ENCODE measurements at places on chromosomes 6 and 20.

DNA sequence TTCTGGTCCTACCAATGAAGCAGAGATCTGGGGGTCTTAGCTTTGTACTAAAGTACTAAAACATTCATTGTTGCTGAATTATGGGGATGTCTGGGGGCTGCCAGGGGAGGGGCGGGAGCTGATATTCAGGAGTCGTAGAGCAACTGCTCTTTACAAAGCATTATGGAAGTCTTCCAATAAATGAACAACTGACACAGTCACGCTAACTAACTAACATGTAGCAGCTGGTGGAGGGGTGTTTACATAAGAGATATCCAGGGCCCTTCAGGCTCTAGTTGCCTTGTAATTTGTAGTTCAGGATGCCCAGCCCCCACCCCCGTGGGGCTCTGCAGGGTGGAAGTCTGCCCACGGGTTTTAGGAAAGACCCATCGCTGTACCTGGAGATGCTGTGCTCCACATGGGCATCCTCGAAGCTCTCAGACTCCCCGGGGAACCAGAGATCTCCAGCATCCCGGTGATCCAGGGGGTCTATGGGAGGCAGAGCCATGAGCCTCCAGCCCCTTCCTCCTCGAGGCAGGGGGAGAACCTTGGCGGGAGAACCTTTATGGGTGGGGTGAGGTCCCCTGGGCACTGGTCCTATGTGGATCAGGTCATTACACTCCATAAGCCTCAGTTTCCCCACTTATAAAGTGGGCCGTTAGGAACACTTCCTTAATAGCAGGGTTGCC, 3.4 kb downstream of the TREM2 start:
- DNase-seq = no peak

DNA sequence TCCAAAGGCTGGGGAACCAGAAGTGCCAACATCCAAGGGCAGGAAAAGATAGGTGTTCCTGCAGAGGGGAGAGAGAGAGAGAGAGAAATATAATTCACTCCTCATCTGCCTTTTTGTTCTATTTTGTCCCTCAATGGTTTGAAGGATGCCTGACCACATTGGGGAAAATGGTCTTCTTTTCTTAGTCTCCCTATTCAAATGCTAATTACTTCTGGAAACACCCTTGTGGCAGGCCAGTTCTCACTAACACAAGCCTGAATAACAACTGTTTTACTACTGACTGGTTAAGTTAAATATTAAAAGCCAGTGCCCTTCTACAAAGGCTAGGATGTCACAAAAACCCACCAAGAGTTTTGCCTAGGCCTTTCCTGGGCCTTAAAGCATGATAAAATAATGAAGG, 425.4 kb upstream of the HTR1E start:
- DNase-seq = no peak

GRCh38 chr6:106377061-106377540, 16.6 kb downstream of the CRYBG1 start:
- no peak for DNase-seq

GRCh38 chr20:1489325-1489724, 1.9 kb downstream of the SIRPB2 start:
- no peak for DNase-seq

GRCh38 chr6:149035766-149036165, 281.7 kb upstream of the TAB2 start:
- no peak for DNase-seq

- no peak for DNase-seq
Observed at GRCh38 chr20:23273776-23274175, 76.8 kb upstream of the NXT1 start.

- no peak for DNase-seq
Observed at GRCh38 chr6:106511288-106512047, 117.8 kb downstream of the RTN4IP1 start.

- DNase-seq = no peak
Observed at GRCh38 chr6:26008470-26008869, 45.9 kb downstream of the TRIM38 start.

- DNase-seq = no peak
Observed at GRCh38 chr20:54221353-54221752, 13.5 kb downstream of the PFDN4 start.

- DNase-seq = peak; percentile 71
Observed at GRCh38 chr20:41340327-41341055, at the start of gene LPIN3. LPIN3 (plus strand) TSS chr20:41340821; CDS start chr20:41345804, 4,983 bp downstream.

DNA sequence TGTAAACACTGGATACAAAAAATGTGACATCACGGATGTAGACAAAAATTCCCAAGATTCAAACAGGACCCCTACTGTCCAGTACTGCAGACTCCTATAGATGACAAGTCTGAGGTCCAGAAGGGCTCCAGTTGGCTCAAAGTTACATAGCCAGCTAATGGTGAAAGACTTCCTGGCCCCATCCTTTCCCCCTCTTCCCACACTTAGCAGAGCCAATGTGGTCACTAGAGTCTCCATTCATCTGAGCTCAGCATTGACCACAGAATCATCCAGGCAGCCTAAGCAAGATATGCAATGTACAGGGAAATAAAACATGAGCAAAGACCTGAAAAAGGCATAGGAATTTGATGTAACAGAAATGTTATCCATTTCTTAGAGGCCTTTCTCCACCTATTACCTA, 180.5 kb downstream of the ADAT2 start:
- no peak for DNase-seq

GRCh38 chr6:157646012-157646411, 177.0 kb upstream of the SNX9 start:
- no peak for DNase-seq

- DNase-seq = no peak
Observed at GRCh38 chr6:167163476-167164011, 5.8 kb upstream of the GPR31 start.

DNA sequence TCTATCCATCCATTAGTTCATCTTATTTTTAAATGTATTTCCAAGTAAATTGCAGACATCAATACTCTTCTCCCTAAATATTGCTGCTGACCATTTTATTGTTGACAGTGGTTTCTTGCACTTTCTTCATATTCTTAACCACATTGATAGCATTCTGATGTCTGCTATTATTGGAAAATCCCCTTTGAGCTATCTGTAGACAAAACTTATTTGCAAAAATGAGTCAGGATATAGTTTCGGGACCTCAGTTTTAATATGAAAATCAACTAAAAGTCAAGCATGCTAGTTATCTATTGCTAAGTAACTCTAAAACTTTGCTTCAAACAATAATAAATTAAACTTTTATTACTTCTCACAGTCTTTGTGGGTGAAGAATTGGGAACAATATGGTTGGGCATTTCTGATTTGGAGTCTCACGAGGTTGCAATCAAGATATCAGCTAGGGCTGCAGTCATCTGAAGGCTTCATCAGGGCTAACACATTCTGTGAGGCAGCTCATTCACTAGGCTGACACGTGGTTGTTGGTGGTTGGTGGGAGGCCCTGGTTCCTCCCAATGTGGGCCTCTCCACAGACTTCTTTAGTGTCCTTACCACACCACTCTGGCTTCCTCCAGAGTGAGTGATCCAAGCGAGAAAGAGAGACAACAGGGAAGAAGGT, 32.7 kb downstream of the CD109 start:
- DNase-seq = no peak

- no peak for DNase-seq
Observed at GRCh38 chr20:16407251-16408067, 165.8 kb downstream of the KIF16B start.

DNA sequence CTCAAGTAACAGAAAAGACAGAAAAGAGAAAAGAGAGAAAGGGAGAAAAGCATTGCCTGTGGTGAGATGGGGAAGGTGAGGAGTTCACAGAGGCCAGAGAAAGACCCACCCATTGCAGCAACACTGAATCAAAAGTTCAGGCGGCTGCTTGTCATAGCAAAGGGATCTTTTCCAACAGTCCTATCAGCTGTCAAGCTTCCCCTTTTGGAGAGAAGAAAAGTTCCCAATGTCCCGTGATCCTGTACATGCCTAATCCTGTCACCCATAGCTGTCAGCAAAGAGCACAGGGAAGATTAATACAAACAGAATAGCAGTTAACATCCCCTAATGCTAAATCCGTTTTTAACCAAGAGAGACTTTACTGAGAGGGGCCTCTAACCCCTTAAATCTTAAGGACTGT, 8.9 kb upstream of the TRIM38 start:
- no peak for DNase-seq

GRCh38 chr6:8462169-8462568, 26.8 kb upstream of the SLC35B3 start:
- no peak for DNase-seq

DNA sequence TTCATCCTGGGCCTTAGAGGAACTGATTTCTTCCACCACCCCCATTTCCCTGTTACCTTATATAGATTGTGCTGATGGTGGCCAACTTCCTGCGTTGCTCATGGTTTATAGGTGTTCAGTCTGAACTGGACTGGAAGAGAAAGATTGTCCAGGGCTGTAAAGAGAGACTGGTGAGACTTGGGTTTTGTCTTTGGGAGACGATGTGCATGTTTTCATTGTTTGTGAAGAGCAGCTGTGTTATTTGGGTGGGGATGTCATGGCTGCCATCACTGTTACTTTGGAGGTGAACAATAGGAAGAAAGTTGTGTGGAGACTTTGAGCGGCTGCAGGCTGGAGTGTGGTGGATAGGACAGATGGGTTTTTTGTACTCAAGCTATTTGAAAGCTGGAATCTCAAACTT, 15.6 kb upstream of the MPC1 start:
- DNase-seq = no peak

DNA sequence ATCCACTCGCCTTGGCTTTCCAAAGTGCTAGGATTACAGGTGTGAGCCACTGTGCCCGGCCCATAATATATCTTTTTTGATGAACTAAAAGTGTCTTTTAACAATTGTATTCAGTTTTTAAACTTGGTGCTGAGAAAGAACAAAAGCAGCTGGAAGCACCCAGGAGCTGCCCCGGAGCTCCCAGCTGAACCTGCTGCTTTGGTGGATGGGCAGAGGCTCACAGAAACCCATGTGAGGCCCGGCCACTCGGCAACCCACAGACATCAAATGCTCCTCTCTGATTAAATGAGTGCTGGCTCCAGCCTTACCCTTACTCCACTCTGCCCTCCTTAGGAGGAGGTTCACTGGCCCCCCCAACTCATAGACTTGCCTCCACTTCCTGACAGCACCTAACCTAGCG, 59.4 kb upstream of the FRMD1 start:
- DNase-seq = no peak

DNA sequence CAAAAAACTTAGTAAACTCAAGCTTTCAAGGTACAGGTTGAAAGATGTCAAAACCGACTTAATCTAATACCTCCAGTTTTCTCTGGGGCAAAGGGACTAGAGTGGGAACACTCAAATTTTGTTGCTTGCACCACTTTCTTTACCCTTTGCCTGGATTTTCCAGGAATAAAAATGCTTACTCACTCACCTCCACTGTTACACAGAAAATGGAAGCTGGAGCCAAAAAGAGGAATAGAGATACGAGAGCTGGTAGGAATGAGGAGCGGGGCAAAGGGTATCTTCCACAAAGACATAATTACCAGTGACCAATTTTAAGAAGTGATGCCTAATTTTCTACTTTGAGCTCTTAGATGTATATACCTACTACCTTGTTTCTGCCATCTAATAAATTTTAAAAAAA, 79.5 kb upstream of the TULP1 start:
- no peak for DNase-seq

DNA sequence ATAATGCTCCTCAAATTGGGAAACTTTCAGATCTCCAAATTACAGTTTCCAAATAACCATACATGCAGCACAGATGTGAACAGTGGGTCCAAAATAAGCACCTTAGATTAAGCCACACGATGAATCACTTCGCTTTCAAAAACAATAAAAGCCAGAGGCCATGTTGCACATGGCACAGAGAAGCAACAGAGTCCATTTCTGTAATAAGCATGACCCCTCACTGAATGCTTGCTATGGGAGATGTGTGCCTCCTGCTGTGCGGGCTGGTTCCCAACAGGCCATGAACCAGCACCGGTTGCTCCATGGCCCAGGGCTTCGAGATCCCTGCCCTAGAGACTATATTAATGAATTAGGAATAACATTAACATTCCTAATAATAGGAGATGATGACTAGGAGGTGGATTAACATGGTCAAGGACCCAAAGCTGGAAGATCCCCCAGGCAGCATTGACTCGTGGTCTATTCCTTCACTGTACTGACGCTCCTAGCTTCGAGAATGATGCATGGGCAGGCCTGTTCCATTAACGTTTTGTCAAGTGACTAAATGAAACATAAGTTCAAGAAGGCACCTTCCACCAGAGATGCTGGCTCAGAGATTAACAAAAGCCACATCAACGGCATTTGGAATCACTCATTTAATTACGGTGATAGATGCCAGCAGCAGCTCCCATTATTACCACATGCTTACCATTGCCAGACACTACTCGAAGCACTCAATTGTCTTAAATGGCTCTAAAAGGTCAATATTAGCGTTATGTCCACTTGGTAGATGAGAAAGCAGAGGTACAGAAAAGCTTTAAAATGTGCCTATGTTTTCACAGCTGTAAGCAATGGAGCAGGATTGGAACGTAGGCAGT, 470.6 kb upstream of the AGPAT4 start:
- no peak for DNase-seq

- no peak for DNase-seq
Observed at GRCh38 chr6:27133281-27134227, 113.9 kb upstream of the PRSS16 start.

DNA sequence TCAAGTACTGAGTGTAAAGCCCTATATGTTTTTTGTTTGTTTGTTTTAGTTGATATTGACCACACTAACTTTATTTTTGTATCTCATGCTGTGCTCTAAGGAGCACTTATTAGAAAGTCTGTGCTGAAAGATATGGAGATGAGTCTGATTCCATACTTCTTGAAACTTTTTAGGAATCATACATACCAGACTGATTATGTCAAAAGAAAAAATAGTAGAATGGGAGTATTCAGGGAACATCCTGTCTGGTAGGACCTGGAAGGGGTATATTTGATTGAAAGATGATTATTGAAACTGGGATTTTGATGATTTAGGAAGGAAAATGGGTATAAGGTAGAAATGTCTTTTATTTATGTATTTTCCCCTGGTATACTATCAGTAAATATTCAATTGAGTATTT, 111.4 kb downstream of the QKI start:
- DNase-seq = no peak

DNA sequence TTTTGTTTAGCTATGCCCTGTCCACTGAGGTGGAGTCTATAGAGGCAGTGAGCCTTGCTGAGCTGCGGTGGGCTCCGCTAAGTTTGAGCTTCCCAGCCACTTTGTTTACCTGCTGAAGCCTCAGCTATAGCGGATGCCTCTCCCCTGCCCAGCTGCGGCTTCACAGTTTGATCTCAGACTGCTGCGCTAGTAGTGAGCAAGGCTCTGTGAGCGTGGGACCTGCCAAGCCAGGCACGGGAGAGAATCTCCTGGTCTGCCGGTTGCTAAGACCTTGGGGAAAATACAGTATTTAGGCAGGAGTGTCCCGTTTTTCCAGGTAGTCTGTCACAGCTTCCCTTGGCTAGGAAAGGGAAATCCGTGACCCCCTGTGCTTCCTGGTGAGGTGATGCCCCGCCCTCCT, 138.4 kb downstream of the SMAP1 start:
- DNase-seq = no peak
